Activated naive CD4-positive, alpha-beta T cell (primary cell): ENCODE measurements at places on chromosomes 5 and 9.

- DNase-seq = no peak
Observed at GRCh38 chr9:119088002-119088547, 281.2 kb downstream of the BRINP1 start.

DNA sequence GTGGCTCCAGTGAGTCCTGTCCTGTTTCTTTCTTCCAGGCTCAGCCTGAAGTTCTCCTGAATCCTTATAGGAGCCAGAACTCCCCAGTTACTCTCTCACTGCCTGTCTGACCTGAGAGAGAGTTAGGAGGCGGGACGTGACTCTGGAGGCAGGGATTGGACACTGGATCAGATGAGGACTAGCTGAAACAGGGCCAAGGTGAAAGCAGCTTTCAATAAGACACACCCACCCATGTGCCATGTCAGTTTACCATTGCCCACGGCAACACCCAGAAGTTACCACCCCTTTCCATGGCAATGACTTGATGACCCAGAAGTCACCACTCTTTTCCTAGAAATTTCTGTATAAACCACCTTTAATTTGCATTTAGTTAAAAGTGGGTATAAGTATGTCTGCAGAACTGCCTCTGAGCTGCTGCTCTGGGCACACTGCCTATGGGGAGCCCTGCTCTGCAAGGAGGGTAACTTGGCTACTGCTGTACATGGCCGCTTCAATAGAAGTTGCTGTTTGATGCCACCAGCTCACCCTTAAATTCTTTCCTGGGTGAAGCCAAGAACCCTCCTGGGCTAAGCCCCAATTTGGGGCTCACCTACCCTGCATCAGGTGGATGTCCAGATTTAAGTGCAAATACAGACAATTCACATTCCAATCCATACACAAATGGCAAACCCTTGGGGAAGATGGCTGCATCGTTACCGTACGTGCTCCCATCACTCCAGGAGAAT is 13.7 kb downstream of the FCN2 start:
- no peak for DNase-seq

DNA sequence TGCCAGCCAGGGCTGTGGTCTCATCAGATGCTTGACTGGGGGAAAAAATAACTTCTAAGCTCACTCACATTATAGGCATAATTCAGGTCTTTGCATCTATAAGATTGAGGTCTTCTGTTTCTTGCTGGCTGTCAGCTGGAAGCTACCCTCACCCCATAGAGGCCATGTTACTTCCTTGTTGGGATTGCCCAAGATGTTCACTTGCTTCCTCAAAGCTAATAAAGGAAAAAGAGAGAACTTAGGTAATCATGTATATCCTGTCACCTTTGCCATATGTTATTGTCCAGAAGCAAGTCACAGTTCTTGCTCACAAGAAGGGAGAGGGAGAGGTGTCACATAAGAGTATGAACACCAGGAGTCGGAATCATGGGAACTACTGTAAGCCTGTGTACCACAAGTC is 38.7 kb upstream of the ANKRD34B start:
- no peak for DNase-seq

GRCh38 chr9:133992780-133993634 is 883 bp upstream of the VAV2 start:
- DNase-seq = peak; percentile 25

DNA sequence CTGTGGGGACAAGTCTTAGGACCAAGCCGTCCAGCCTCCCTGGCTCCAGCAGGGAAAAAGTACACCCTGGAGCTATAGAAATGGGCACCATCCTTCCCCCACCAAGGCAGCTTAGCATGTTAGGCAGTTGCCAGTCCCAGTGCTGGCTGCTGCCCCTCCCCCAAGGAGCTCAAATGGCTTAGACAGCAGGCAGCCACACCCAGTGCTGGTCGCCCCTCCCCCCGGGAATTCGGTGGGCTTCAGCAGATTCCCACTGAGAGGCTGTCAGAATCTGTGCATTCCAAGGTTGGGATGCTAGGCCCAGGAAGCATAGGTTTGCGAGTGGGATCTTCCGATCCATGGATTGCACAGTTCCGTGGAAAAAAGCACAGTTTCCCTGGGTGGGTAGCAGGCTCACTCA is 105.2 kb upstream of the ITGA1 start:
- DNase-seq = no peak

DNA sequence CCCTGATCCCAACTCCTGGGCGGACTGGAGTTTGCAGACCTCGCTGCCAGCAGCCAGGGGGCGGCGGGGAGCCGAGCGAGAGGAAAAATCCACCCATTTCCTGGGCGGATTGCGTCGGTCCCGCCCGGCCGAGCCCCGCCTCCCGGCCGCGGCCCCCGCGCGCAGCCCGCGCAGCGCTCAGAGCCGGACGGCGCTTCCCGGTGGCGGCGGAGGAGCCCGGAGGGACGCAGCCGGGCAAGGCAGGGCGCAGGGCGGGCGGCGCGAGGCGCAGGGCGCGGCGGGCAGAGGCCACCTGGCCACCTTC is at the start of gene OLFM1:
OLFM1 (plus strand) TSS at position 180 of the 304 bp plus-strand sequence. CDS start 322 bp downstream, outside the sequence.
- DNase-seq = no peak

GRCh38 chr5:39755986-39756385 is 331.2 kb upstream of the DAB2 start:
- DNase-seq = no peak

DNA sequence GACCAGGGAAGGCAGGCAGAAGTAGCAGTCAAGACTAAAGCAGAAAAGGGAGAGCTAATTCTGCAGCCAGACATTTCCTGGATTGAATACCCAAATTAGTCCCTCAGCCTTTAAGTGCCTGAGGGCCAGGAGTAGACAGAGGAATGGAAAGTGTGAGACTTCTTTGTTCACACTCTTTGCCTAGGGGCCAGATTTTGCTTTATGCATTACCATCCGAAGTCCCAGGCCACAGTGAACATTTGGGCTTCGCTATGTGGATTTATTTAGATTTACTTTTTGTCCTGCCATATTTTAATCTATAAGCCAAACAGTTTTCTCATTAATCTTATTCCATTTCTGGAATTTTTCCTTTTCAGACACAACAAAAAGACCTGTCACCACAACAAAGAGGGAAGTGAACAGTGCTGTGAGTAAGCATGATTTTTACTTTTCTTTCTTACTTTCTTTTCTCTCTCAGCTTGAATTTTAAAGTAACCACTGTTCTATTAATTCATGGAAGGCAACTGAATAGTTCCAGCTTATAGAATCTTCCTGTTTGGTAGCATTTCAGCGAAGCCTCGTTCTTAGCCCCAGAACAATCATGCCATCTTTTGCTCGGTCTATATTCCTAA is 52.6 kb downstream of the PDCD1LG2 start:
- no peak for DNase-seq

- DNase-seq = no peak
Observed at GRCh38 chr5:171850324-171850947, 64.8 kb downstream of the SMIM23 start.
